Activated naive CD8-positive, alpha-beta T cell treated with anti-CD3 and anti-CD28 coated beads, Interleukin-2, amount 10 ng/mL, durations not matched to agents 7 days and 5 days (primary cell): ENCODE measurements at places on chromosomes 7 and 10. TPM values are rescaled to one million over a fixed set of nuclear protein-coding genes. Genes with fewer than 3 reads are reported as not detected.

Gene LEP
- not detected for total RNA-seq

Gene ABCC2
- total RNA-seq: 2.4 TPM

Gene KIF20B
- 56.4 TPM for total RNA-seq

GRCh38 chr7:15836041-15836440 lies 149.6 kb upstream of the MEOX2 start:
- no peaks in the 10 kb centered on the region for H3K36me3 ChIP-seq
- H3K4me1 ChIP-seq: no peaks in the 10 kb centered on the region
- H3K27me3 ChIP-seq: no peaks in the 10 kb centered on the region

DNA sequence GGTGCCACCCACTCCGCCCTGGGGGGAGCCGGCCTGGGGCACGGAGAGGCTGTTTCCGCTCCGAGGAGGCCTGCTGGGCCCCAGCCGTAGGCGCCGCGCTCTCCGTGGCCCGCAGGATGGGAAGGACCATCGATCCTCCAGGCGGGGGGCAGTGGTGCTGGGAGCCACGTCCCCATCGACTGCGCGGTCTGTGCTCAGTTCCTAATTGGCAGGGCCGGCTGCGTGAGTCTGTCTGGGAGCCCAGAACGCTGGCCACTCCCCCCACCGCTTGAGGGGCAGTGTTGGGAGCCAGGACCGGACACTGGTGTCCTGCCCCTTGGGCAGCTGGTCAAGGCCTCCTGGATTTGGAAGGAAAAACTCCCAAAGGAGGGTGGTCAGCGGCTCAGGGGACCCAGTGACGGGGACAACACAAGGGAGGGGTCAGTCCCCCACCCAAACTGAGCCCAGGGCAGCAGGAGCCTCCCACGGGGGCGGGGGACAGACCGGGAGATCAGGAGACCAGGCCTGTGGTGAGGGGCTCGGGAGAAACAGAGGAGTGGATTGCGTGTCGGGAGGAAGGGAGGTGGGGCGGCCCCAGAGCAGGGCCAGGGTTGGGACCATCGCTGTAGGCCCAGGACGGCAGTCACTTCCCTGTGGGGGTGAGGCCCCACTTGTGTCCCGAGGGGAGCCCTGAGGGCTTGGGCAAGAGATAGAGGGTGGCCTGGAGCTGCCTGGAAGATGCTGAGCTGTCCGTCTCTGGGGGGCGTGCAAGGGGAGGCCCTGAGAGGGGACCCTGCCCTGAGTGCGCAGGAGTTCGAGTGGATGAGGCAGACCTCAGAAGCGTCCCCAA lies 89.0 kb downstream of the UNCX start:
- peaks cover 7% of the 10 kb centered on the region for H3K27me3 ChIP-seq
- no peak overlapping the region for H3K4me3 ChIP-seq
- H3K4me1 ChIP-seq: no peaks in the 10 kb centered on the region
- no peaks in the 10 kb centered on the region for H3K36me3 ChIP-seq

DNA sequence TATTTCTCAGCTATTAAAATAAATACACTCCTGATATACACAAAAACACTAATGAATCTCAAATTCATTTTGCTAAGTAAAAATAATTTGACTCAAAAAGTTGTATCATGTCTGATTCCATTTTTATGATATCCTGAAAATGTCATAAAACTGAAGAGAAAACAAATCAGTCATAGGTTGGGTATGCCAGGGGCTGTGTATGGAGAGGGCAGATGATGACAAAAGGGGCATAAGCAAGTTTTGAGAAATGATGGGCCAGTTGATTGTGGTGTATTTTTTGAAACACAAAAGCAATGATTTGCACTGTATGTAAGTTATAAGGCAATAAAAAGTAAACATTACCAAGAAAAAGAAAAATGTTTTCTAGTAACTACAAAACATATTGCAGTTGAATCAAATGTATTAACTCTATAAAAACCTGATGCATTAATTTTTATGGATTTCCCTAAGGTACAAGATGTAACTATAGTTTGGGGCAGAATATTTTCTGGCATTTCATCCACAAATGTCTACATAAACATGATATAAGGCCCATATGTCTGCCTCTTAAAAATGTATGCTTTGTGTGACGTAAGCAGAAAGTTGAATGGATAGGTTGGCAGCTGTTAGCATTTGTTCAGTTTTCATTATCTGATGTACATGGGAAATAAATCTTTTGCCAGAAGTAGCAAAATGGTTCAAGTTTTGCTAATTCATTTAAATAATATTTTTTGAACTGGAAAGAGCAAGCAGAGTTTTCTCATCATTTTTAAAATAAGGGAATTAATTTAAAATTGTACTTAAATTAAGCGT lies 35.1 kb upstream of the ING3 start:
- no peak overlapping the region for H3K27ac ChIP-seq
- H3K36me3 ChIP-seq: no peaks in the 10 kb centered on the region

DNA sequence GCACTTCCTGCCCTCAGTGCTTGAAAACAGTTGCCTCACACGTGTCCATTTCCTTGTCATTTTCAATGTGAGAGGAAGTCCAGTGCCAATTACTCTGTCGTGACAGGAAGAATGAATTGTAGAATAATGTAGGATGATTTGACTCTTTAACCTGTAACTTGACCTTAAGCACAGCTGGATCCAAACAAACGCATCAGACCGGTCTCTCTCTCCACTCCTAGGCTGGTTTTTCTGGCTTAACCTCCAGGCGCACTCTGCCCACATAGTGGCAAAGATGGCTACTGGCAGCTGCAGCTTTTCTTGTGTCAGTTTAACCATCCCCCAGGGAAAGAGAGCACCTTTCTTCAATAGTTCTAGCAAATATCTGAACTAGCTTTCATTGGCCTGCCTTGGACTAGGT lies 29.4 kb upstream of the PNLIPRP3 start:
- H3K4me1 ChIP-seq: no peaks in the 10 kb centered on the region
- no peak for DNase-seq
- H3K27ac ChIP-seq: no peak overlapping the region

Gene NPC1L1
- not detected for total RNA-seq

DNA sequence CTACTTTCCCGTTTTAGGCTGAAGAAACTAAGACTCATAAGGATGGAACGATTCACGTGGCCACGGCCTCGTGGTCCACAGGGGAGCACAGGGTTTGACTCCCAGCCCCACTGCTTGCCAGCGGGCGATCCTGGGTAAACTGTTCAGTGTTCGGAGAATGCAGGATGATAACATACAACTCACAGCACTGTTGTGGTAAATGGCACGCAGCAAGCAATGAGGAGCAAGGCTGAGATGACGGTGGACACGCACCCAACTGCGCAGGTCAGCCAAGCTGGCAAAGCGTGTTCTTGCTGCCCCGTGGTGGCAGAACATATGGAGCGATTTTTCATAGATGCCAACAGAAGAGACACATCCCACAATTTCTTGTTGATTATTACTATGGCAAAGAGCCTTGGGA lies 272.7 kb downstream of the DNAJB6 start:
- H3K4me1 ChIP-seq: peaks cover 5% of the 10 kb centered on the region
- H3K27me3 ChIP-seq: no peaks in the 10 kb centered on the region
- H3K36me3 ChIP-seq: no peaks in the 10 kb centered on the region
- no peak for DNase-seq
- H3K4me3 ChIP-seq: no peak overlapping the region

DNA sequence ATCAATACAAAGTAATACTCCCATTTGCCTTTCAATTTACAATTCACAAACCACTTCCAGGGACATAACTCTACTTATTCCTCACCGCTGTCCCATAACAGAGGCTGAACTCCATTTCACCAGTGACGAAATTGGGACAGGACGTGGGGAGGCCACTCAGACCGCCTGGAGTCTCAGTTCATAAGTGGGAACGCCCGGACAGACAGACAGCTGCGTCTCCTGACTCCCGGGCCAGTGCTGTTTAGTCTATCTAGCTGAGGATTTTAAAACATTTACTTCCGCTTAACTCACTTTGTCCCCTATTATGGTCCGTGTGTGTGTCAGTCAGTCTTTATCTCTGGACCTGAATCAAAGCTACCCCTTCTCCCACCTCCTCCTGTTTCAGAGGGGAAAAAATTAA lies 67.4 kb upstream of the ZNF438 start:
- H3K27ac ChIP-seq: no peak overlapping the region
- DNase-seq: no peak
- no peaks in the 10 kb centered on the region for H3K27me3 ChIP-seq
- H3K4me1 ChIP-seq: peaks cover 18% of the 10 kb centered on the region

- peaks cover 58% of the 10 kb centered on the region for H3K4me1 ChIP-seq
- H3K4me3 ChIP-seq: peak overlapping the region; percentile 93
- peaks cover 71% of the 10 kb centered on the region for H3K36me3 ChIP-seq
Observed at GRCh38 chr7:150629347-150629746, 2.8 kb downstream of the GIMAP6 start.

Gene CCDC71L
- 20.5 TPM for total RNA-seq

Gene ACTL6B
- not detected for total RNA-seq

DNA sequence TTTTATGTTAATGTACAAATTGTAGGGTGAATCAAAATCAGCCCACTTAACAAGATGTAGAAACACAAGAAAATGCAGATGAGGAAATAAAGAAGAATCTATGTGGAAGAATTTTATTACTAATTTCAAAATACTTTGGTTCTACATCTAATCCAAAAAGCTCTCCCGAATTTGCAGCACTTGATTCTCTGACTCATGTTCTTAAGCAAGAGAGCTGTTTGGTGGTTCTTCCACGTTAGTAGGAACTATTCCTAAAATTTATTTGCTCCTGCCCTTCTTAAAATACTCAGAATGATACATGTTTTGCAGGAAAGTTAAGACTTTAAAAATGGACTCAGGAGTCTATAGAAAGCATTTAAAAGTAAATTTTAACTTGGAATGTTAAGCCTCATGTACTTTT lies 91.8 kb downstream of the ZMYND11 start:
- peaks cover 7% of the 10 kb centered on the region for H3K36me3 ChIP-seq
- peaks cover 4% of the 10 kb centered on the region for H3K4me1 ChIP-seq
- H3K27ac ChIP-seq: no peak overlapping the region
- H3K4me3 ChIP-seq: no peak overlapping the region
- DNase-seq: no peak

Gene CDK13
- 62.7 TPM for total RNA-seq

- no peak overlapping the region for H3K4me3 ChIP-seq
- peaks cover 4% of the 10 kb centered on the region for H3K4me1 ChIP-seq
- H3K27me3 ChIP-seq: no peaks in the 10 kb centered on the region
- H3K27ac ChIP-seq: no peak overlapping the region
- peaks cover 4% of the 10 kb centered on the region for H3K36me3 ChIP-seq
- no peak for DNase-seq
Observed at GRCh38 chr10:96596422-96597407, 9.9 kb upstream of the TM9SF3 start.

Gene GHRHR
- not detected for total RNA-seq

DNA sequence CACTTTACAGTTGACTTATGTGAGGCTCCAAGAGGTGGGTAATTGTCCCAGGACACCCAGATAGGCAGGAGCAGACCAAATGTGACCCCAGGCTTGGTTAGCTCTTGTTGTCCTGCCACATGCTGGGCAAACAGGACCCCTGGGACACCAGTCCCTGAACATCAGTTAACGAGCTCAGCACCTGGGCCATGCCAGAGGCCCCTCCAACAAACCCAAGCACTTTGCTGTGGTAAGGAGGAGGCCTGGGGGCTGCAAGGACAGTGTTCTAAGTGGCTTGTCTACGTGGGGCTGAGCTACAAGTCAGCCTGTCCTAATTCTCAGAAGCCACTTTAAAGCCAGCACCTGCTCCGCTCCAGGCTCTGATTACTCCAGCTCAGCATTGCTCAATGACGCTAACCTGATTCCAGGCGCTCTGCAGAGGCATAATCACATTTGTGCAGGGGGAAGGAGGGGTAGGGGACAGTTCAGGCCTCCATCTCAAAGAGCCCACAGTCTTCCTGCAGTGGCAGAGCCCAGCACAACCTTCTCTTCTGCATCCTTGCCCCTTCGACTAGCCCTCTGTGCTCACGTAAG lies 57.2 kb downstream of the DDC start:
- no peak overlapping the region for H3K27ac ChIP-seq
- no peak for DNase-seq
- peaks cover 1% of the 10 kb centered on the region for H3K4me1 ChIP-seq
- no peaks in the 10 kb centered on the region for H3K36me3 ChIP-seq

Gene ZSCAN25
- 35.5 TPM for total RNA-seq

DNA sequence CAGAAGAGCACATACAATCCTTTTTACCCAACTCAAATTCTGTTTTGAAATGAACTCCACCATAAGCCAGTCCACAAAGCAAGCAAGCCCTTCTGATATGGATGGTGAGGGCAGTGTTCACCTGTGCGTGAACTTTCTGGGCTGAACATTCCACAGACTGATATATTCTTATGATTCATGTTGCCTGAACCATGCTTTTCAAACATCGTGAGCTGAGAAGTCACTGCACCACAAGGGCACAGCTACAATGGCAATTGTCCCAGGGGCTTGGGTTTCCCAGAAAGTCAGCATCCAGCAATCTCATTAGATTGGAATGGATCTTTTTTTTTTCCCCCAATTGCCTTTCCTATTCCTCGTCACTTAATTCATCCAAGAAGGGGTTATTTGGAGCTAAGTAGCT lies 86.9 kb upstream of the ZNF438 start:
- H3K36me3 ChIP-seq: no peaks in the 10 kb centered on the region
- DNase-seq: no peak
- H3K27ac ChIP-seq: no peak overlapping the region
- H3K4me3 ChIP-seq: no peak overlapping the region
- no peaks in the 10 kb centered on the region for H3K4me1 ChIP-seq

GRCh38 chr7:74023092-74023536 lies 4.9 kb upstream of the ELN start:
- DNase-seq: no peak
- peaks cover 1% of the 10 kb centered on the region for H3K4me1 ChIP-seq
- no peak overlapping the region for H3K4me3 ChIP-seq
- H3K27me3 ChIP-seq: peaks cover 32% of the 10 kb centered on the region
- no peaks in the 10 kb centered on the region for H3K36me3 ChIP-seq
- H3K27ac ChIP-seq: no peak overlapping the region

DNA sequence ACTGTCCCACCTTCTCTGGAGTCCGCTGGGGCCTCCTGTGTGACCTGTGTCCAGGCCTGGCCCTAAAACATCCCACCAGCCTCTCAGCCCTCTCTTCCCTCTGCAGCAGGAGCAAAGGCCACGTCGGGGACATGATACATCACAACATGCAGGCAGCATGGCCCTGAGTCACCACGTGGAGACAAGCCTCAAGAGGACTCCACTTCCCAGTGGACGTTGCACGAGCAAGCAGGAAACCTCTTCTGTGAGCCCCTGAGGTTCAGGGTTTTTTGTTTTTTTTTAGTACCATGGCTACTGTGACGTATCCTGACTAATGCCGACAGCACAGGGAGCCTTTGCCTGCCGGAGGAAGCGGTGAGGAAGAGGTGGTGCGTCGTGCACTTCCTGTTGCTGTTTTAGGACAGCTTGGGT lies 165.9 kb downstream of the DNAJB6 start:
- H3K27ac ChIP-seq: peak overlapping the region; percentile 91
- H3K4me1 ChIP-seq: peaks cover 22% of the 10 kb centered on the region
- H3K36me3 ChIP-seq: peaks cover 15% of the 10 kb centered on the region
- peak overlapping the region; percentile 78 for H3K4me3 ChIP-seq

DNA sequence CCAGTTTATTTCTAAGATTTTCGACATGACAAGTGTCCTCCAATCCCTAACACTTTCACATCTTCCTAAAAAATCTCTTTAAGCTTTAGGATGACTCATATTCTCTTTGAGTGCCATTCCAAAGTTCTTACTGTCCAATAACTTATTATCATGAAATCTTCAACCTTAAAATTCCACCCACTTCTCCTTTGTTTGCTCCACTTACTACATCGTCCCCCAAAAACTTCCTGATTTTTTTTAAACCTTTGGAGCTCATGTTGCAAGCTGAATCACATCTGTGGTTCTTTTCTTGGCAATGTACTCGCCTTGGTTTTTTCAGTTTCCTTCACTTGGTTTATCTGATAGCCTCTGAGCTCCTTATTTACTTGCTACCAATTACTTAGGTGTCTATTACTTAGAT lies 39.2 kb upstream of the JCAD start:
- peaks cover 25% of the 10 kb centered on the region for H3K27me3 ChIP-seq
- no peak overlapping the region for H3K4me3 ChIP-seq
- no peak overlapping the region for H3K27ac ChIP-seq
- no peaks in the 10 kb centered on the region for H3K4me1 ChIP-seq
- no peaks in the 10 kb centered on the region for H3K36me3 ChIP-seq

GRCh38 chr10:69960988-69961880 lies 91.4 kb upstream of the MACROH2A2 start:
- DNase-seq: no peak
- no peak overlapping the region for H3K27ac ChIP-seq
- no peak overlapping the region for H3K4me3 ChIP-seq
